ENCODE measurements at places on chromosomes 7 and 10. TPM values are rescaled to one million over a fixed set of nuclear protein-coding genes. Genes with fewer than 3 reads are reported as not detected.

The TMEM229A gene
- total RNA-seq = 7.6 TPM

The SCIN gene
- not detected for total RNA-seq

The BZW2 gene
- 78.5 TPM for total RNA-seq

The C10orf67 gene
- not detected for total RNA-seq

The CABCOCO1 gene
- not detected for total RNA-seq

The MACC1 gene
- not detected for total RNA-seq

The CCDC172 gene
- total RNA-seq = not detected

Data from cardiac ventricle fibroblast (primary cell).